DND-41 (cell line): ENCODE measurements at places on chromosomes 13 and 19.

GRCh38 chr19:43639519-43640423, at the start of gene CADM4:
Gene CADM4 (minus strand): TSS chr19:43639850. CDS start chr19:43639790, 60 bp downstream.
- peak; percentile 56 for DNase-seq

- DNase-seq = no peak
These were observed 329.8 kb upstream of the MIR17HG start for GRCh38 chr13:91017669-91018053.

DNA sequence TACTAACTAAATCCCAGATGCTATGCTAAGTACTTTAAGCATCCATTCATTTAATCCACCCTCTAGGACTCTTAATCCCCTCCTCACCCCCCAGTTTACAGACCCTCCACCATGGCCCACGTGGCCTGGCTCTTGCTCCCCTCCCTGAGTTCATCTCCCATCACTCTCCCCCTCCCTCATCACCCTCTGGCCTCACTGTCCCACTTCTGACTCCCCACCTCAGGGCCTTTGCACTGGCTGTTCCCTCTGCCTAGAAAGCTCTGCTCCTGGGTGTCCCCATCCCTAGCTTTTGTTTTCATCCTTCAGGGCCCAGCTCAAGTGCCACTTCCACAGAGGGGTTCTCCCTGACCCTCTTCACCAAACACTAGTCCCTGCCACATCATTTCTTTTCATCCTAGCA, 4.2 kb downstream of the B9D2 start:
- no peak for DNase-seq

- DNase-seq = no peak
These were observed 125.0 kb downstream of the STK24 start for GRCh38 chr13:98451676-98452470.

DNA sequence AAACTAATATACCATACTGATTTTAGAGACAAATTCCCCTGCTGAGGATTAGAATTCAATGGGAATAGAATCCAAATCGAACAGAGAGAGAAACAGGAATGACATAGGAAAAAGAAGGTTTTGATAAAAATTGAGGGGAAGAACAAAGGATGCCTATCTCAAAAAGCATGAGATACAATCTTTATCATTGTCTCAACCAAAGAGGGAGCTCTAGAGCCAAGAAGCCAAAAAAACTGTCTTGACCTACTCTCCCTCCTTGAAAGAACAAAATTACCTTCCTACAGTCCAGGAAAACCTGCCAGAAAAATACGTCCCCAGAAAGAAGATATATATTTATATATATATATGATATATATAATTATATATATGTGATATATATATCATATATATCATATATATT, 39.2 kb upstream of the MIR17HG start:
- DNase-seq = no peak

- no peak for DNase-seq
These were observed 25.3 kb downstream of the NAXD start for GRCh38 chr13:110640591-110641029.

- no peak for DNase-seq
These were observed 1.3 kb downstream of the NECTIN2 start for GRCh38 chr19:44847144-44848035.

DNA sequence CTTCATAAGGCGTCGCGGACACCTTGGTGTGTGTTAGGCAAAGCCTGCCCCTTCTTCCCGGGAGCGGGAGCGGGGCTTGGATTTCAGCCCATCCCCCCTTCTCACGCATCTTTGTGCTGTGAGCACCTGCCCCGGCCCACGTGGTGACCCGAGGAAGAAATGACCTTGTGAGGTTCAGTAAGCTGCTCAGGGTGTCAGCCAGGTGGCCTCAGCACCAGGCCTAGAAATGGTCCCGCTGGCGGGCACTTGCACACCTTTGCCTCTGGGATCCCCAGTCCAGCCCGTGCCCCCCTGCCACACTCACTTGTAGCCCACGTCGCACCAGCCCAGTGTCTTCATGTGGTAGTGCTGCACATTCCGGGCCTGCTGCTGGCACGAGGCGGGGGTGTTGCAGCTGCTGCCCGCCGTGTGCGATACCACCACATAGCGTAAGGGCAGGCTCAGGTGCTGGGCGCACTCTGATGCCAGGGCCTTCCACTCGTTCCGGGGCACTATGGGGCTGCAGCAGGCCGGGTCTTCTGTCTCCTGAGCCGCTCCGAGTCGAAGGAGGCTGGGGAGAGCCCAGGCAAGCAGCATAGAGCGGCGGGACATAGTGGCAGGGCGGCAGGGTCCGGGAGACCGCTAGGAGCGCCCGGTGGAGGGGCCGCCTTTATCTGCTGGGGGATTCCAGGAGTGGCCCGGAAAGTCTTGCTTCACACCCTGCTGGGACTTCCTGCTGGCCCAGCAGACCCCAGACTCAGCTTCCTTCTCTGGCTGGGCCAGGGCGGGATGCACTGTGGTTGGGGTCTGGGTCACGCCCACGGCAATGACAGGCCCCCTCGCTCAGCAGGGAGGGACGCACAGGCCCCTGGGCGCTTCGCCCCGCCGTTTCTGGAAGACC, at the start of gene PGLYRP1:
Gene PGLYRP1 (minus strand): TSS at position 623 of the 880 bp plus-strand sequence. CDS start 32 bp downstream, at position 591.
- no peak for DNase-seq

GRCh38 chr13:92743992-92744391, 482.6 kb upstream of the GPC6 start:
- no peak for DNase-seq

GRCh38 chr13:98994896-98995295, 17.0 kb upstream of the DOCK9 start:
- peak; percentile 58 for DNase-seq

DNA sequence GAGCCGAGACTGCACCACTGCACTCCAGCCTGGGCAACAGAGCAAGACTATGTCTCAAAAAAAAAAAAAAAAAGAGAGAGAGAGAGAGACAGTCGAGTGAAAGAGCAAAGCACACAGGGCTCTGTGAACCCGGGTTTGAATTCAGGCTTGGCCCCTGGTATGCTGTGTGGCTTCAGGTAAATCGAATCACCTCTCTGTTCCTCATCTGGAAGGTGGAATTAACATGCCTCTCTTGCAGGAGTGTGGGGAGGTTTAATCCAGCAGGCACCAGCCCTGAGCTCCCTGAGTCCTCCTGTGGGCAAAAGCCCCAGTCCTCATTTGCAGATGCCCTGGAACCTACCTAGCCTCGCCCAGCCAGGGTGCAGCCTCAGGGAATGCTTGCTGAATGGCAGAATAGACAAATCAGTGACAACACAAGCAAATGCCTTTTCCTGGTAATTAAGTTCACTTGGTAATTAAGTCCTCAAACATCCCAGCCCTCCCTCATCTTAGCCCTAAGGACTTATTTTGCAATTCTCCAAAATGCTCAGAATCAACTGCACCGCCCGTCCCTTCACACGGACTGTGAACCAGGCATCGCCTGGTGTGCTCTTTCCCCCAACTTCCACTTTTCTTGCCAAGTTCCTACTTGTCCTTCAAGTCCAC, 4.6 kb upstream of the ZNRF4 start:
- DNase-seq = no peak

- no peak for DNase-seq
These were observed 121.5 kb upstream of the SLC10A2 start for GRCh38 chr13:103187721-103188156.

DNA sequence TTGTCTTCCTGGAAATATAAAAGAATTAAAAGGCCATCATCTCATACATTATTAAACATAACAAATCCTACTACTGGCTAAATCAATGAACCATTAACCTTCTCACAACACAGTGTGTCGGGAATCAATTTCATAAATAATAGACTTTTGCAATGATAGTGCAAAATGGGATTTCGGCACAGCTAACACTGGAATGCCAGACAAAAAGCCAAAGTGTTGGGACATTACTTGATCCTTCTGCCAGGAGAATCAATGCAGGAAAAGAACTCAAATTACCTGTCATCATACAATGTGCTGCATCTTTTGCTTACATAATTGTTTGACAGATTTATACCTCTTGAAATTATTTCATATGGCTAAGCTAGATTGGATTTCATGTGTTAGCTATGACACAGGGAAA, 334.3 kb downstream of the MTUS2 start:
- no peak for DNase-seq

GRCh38 chr13:49908637-49909036, 27.5 kb downstream of the SPRYD7 start:
- no peak for DNase-seq

GRCh38 chr13:92315265-92315664, 911.3 kb upstream of the GPC6 start:
- no peak for DNase-seq

DNA sequence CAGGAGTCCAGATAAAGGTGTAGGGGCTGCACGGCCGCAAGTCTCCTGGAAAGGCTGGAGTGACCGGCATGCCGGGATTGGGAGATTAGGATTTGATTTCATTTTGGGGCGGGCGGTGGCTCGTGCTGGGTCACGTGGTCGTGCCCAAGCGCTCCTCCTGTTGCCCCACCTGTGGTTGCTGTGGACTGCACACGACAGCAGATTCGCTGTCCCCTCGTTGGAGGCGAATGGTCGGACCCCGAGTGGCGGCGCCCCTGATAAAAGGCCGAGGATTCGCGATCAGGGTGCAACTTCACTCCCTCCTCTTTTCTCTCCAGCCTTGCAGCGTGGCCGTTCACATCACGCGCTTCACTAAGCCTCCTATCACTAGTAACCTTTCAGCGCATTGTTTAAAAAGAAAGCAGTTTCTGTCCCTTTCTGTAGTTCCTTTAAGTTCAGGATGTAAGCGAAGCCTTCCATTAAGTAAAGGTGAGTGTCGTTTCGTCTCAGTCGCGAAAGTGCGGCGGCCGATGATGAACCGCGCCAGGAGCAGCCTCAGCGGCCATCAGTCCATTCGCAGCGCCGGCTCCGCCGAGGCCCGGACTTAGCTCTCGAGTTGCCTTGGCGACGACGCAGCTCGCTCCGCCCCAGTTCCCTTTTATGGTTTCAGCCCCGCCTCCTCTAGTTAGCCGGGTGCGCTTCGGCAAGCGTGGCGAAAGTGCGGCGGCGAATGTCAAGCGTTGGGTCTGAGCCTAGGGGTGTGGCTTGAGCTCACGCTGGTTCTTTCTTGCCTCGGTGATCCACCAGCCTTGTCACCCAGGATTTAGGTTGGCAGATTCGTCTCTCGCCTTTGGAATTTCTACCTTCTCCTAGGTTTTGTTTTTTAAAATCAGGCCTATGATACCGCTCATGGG, 1.7 kb upstream of the PPP1R37 start:
- DNase-seq = no peak

GRCh38 chr19:31602548-31602947, 253.3 kb upstream of the TSHZ3 start:
- no peak for DNase-seq

DNA sequence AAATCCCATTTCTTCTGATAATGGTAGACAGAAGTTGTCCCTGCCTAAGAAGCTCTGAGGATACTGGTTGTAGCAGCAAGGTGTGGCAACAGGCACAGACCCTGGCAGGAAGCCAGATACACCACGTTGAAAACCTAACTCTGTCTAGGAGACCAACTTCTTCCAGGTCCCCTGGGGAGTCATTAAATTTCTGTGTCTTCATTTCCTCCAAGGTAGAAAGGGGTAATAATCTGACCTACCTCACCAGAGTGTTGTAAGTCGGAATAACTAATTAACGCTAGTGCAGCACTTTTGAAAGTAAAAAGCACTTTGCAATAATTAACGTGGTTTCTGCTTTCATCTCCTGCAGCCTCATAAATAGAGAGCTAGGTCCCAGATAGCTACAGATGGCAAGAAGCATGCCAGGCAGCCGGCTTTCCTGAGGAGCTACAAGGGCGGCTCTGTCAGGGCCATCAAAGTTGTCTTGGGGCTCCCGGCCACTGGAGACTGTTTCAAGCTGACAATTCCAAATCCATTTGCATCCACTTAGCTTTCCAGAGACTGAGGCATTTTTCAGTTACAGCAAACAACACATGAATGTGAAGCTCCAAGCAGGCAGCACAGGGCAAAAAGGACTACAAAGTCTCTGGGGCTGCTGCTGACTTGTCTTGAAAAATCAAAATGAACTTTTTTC, 176.2 kb downstream of the FOXO1 start:
- no peak for DNase-seq

DNA sequence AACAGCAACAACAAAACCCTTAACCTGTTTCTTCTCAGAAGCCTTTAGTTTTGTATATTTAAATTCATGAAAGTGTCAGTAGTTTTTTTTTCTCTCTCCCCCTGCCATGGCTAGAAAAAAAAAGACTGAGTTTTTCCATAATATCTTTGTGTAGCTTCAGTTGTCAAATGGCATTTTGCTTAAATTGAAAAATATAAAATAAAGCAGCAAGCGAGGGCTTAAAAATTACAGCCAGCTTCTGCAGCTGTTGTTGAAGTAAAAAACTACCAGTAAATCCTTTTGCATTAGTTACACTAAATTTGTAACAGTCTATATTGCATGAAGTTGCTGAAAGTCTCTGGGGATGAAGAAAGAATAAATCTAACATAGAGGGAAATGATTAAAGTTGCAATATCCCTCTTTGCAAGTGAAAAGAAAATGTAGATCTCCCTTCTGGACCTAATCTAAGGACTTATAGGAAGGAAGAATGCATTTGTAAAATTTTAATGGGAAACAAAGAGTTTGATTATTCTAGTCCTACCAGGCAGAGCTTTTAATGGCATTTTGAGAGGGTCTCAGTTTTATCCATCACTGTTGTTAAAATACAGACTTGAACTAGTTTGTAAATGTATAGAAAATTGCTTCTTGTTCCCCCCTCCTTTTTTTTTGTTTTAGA, 215.7 kb downstream of the ATP8A2 start:
- no peak for DNase-seq

- DNase-seq = peak; percentile 66
These were observed 7.8 kb upstream of the SERTAD1 start for GRCh38 chr19:40433391-40434216.

DNA sequence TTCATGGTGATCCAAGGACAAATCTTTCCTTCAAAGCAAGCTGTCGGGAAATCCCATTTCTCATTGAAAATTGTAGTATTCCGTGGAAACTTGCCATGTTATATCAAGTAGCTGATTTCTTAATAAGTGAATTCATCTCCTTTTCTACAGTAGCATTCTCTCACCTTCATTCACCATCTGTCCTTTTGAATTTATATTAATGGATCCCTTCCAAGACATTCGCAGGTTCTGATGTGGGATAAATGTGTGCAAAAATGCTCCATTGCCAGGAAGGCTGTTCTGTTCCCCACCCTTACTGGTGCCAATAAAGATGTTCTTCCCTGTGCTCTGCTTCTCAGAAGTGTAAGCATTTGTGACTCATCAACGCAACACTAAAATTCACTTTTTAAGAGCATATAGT, 36.2 kb downstream of the AMER2 start:
- DNase-seq = no peak

- DNase-seq = no peak
These were observed 16.5 kb downstream of the PLD3 start for GRCh38 chr19:40365010-40365409.

- DNase-seq = no peak
These were observed 47.7 kb downstream of the MCF2L start for GRCh38 chr13:113016526-113017295.

GRCh38 chr13:113125506-113126264, 3.1 kb downstream of the F10 start:
- DNase-seq = no peak

GRCh38 chr13:105202354-105202753, 1333.1 kb downstream of the EFNB2 start:
- DNase-seq = no peak
